ENCODE measurements at places on chromosomes 3 and 15.

GRCh38 chr15:87597346-87598052 lies 659.0 kb downstream of the NTRK3 start:
- DNase-seq = no peak

DNA sequence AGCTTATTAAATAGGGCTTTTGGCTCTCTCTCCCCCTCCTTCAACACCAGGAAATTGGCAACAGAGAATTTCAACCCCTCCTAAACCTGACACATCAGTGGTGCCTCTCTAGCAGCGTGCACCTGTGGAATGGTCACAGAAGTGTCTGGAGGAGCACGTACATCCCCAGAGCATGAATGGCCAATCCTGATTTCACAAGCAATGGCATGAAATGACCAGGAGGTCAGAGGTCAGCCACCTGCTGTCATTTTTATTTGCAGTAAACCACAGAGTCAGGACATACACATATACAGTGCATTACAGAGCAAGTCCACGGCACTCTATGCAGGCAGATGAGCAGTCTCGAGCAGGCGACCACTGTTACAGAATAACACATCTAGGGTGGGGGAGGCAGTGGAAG lies 25.1 kb upstream of the ETV5 start:
- DNase-seq = no peak

GRCh38 chr3:71926616-71927015 lies 141.7 kb upstream of the PROK2 start:
- no peak for DNase-seq

DNA sequence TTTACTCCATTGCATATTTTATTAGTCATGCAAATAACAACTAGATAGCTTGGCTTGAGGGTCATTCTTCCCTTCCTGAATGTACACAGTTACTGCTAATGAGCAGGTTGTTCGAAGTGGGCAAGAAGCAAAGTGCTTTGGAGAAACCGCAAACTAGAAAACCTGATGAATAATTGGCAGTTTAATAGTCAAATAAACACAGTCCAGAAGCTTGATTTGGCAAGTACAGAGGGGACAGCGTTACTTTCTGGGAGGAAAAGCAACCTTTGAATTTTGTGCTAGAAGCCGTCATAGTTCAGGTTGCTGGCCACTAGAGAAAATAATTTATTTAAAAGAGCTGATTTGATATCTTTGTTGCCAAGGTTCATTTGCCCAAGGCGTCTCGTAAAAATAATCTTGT lies 94.9 kb downstream of the MFSD1 start:
- DNase-seq = no peak

GRCh38 chr3:119911748-119912147 lies 129.8 kb downstream of the NR1I2 start:
- DNase-seq = no peak

DNA sequence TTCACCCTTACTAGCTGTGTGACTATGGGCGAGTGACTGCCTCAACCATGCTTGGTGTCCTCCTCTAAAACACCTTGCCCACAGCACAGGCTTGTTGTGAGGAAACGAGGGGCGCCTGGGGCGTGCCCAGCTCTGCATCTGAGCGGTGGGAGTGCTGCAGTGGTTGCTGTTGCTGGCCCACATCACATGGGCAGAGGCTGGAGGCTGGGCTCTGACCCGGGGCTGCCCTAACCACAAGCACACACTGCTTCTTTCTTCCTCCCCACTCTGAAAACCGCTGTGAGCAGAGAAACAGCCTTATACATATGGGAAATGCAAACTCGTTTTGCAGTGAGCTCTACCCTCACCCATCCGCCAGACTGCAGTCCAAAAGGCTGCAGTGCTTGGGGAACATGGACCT lies 74.8 kb upstream of the RPL32 start:
- DNase-seq = no peak

GRCh38 chr3:10238345-10239183 lies 9.7 kb upstream of the TATDN2 start:
- no peak for DNase-seq

DNA sequence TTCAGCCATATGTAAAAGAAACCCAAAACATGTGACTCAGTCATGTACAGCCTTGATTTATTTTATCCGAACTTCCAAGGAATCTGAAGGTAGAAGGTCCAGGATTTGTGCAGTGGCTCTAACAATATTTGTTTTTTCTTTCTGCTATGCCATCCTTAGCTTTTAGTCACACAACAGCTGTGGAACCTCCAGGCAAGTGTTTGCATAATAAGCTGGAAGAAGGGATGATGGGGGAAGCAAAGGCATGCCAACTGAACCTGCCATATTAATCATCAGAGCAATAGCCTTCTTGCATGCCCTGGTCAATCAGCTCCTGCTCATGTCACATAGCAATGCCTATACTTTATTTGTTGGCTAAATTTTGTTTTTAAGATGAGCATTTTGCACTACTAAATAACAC lies 444.7 kb upstream of the ARPP21 start:
- DNase-seq = no peak

DNA sequence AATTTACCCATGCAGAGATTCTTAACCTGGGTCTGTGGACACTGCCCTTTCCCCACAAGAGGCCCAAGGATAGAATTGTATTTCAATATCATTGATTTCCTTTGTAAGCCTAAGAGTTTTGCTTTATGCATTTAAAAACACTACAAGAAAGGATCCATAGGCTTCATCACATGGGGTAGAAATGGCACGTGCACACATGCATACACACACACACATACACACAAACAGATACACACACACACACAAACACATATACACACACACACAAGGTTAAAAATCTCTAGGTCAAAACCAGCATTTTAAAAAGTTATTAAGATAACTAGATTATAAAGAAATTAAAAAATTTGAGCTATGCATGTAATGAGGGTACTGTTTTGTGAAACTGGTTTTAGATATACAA lies 35.5 kb upstream of the CD47 start:
- no peak for DNase-seq

DNA sequence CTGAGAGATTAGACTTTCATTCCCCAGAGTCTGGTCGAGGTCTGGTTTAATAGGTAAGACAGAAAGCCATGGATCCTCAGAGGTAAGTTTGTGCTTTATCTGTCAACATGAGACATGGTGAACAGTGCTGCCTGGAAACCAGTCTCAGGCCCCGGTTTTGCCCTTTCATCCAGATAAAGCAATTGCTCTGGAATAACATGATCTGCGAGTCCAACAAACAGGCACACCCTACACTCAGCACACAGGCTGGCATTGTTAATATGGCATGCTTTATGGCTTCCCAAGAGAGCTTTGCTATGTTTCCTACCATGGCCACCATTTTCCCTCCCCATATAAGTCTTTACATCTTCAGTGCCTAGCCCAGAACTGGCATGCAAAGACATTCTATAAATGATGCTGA lies 30.1 kb upstream of the MNS1 start:
- no peak for DNase-seq

- DNase-seq = no peak
These were observed 19.8 kb upstream of the ACAD9 start for GRCh38 chr3:128859630-128860029.

DNA sequence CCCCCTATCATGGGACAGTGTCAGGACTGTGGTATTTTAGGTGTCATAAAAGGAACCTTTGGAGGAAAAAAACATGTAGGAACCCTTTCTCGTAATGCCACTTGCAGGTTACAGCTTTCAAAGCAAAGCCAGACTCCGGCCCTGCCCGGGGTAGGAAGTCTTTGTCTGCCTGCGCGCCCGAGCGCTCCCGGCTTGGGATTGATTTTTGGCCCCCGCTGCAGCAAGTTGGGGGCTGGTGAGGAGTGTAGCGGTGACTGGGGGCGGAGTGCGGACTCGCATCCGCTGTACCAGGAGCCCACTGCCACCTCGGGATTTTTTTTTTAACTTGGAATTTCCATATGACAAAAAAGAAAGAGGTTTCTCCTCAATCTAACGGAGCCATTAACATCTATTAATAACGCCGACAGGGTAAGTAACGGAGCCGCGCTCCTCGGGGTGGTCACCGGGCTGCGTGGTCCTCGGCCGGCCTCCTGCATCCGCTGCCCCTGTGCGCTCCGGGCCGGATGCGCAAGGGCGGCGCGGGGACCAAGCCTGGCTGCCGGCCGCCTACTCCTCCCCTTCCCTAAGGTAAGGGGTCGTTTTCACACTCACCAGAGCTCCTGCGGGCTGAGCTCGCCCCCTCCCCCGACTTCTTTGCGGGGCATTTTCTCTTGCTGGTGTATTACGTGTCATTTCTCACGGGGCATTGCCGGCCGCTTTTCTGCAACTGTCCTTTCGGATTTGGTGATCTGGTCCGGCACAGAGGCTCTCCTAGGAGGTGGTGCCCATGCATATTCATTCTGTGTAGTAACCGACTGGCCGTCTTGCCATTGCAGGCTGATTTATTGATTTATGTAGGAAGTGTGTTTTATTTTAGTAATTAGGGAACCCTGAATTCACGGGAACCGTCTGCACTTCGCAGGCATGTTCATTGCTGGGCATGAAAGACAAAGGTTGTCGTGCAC lies 219.8 kb upstream of the TOPAZ1 start:
- DNase-seq = no peak

DNA sequence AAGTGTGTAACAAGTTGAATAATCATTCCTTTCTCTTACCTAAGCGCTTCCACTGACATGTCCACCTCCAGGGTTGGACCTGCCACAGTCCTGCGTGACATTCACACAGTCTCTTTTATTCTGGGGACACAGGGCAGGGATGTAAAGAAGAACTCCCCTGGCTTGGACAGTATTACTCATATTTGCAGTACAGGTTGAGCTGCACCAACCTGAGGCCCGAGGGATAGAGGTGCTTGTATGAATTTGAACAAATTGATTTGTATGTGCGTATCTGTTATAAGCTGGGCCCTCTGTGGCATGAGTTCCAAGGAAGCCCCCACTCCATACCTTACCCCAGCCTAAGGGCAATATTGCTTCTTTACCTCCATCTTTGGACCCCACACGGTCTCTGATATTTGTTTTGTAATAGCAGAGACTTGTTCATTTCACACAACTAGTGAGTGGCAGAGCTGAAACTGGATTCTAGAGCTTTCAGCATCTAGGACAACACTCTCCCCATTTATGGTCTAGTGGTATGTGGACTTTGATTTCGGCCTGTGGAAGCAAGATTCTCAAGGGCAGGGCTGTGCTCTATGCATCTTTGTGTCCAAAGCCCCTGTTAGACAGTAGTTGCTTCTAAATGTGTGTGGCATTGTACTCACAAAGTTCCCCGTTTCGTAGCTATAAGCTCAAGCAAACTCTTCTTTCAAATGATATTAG lies 39.2 kb downstream of the FAH start:
- DNase-seq = no peak

DNA sequence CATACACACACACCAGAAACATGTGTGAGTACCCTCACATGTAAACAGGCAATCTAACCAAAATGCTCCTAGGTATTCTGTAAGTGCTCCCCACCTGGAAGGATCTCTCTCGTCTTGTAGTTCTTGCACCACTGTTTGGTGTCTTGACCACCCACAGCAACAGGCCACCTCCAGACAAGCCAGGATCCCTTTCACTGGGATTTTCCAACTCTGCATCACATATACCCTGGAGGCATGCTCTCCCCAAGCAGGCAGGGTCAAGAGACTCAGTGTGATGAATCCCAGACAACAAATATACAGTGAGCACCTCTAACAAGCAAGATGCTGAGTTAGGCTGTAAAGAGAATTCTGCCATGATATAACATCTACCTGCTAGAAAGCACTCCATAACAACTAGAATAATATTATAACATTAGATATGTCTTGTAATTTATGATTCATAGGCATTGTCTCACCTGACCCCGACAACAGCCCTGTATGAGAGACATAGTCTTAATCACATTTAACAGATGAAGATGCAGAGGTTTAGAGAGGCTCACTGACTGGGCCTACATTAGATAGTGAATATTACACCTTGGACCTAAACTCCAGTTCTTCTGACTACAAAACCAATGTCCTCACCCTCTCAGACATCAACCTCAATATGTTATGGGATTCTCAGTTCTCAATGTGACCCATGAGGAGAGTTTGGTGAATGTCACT lies 76.5 kb upstream of the BCL6 start:
- DNase-seq = no peak

DNA sequence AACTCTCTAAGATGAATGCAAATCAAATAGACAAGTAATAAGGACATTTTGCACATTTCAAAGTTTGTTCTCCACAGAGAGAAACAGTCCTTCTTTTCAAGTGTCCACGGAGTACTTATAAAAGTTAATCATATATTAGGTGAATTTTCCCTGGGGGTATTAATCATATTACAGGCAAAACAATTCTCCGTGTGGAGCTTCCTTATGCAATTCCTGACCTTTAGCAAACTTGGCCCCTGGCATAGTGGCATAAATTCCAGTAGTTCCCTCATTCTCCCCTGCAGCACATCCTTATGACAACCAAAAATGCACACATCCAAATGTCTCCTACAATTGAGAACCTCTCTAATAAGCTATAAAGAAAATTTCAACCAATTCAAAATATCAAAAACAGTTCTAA lies 34.4 kb downstream of the FSIP1 start:
- DNase-seq = no peak

DNA sequence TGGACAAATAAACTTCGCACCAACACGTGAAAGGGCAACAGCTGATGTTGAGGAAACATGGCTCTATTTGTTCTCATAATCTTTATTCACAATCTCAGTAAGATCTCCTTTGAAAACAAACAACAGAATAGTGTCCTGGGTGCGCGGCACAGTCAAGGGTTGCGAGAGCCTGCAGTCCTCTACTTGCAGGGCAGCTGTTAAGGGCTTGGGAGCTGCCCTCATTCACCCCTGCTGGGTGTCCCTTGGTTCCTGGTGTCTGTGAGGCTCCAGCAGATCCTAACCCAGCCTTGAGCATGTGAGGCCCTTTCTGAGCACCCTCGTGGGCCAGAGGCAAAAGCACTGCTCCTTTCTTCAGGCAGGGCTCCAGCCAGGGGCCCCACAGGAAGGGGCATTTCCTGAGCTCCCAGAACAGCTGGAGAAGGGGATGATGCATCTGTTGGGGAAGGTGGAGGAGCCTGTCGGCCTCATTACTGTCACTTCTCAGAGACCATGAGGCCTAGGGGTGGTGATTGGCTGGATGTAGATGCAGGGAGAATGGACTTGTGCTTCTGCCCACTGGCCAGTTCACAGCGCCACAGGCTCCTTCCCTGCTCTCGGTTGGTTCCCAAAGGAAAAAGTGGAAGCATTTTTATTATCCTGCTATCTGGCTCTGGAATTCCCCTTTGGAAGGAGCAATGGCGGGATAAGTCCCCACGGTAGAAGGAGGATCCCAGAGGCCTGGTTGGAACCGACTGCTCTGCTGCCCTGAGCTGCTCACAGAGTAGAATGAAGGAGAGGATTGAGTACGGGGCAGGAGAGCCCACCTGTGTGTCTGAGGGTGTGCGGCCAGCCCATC lies 51.9 kb upstream of the KLF13 start:
- no peak for DNase-seq

GRCh38 chr3:42635111-42635510 lies 18.4 kb upstream of the ZBTB47 start:
- no peak for DNase-seq

GRCh38 chr15:28868744-28869345 lies 16.9 kb upstream of the APBA2 start:
- no peak for DNase-seq

- no peak for DNase-seq
These were observed 193.4 kb downstream of the ZNF621 start for GRCh38 chr3:40718209-40718608.

- no peak for DNase-seq
These were observed 107.1 kb downstream of the ATG7 start for GRCh38 chr3:11379238-11379823.

GRCh38 chr15:83012076-83012426 lies 612 bp upstream of the C15orf40 start:
- DNase-seq = no peak

- no peak for DNase-seq
These were observed 8.1 kb upstream of the SLC25A36 start for GRCh38 chr3:140933552-140933951.
